Uterine smooth muscle cell (primary cell): ENCODE measurements at places on chromosomes 13 and 19. TPM values are rescaled to one million over a fixed set of nuclear protein-coding genes. Genes with fewer than 3 reads are reported as not detected.

The FFAR1 gene
- total RNA-seq, result not detected in 2 replicates

The RASIP1 gene
- 0.44 and 0.87 TPM in 2 replicates for total RNA-seq

The SNRNP70 gene
- total RNA-seq, result 101 and 166 TPM in 2 replicates

The UBL5 gene
- 168 and 171 TPM in 2 replicates for total RNA-seq
